ENCODE measurements at places on chromosomes 4 and X.

- DNase-seq = no peak
Measured at GRCh38 chrX:17859609-17860178, 1.4 kb downstream of the RAI2 start.

DNA sequence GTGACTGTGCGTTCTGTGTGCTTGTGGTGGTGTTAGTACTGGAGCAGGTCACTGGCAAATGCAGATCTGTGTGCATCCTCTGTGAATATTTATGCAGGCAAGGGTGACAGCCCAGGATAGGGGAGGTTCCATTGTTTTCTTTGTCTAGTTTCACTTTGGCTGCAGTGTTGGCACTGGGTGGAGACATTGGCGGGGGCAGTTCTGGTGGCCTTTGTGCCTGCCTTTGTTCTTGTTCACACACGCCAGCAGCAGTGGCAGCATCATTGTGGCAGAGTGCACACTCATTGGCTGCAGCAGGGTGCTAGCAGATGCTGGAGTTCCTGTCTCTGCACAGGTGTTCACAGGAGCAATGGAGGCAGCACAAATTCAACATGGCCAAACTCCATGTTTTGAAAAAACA, 495.3 kb downstream of the UBE2NL start:
- no peak for DNase-seq

DNA sequence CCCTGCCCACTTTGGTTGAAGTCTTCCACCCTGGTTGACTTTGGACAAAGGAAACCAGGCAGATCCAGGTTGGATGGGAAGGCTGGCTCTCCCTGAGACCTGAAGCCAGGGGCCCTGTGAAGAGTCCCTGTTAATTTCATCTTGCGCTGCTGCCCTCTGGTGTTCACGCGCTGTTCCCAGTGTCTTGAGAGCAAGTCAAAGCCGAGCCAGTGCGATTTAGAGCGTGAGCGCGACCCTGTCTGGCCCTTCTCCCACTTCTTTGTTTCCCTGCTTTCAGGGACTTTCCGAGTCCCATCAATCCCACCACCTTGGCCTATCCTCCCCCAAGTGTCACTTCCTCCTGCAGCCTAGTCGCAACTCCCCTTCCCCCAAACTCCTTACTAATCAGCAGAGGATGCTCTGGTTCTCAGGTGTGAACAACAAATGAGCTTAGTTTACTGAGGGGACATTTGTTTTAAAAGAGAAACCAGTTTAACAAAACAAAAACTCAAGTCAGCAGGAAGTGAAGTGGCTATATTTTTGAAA, 25.8 kb upstream of the CHRNA9 start:
- peak; percentile 90 for DNase-seq

- DNase-seq = no peak
Measured at GRCh38 chr4:61198686-61199085, 1.4 kb upstream of the ADGRL3 start.

DNA sequence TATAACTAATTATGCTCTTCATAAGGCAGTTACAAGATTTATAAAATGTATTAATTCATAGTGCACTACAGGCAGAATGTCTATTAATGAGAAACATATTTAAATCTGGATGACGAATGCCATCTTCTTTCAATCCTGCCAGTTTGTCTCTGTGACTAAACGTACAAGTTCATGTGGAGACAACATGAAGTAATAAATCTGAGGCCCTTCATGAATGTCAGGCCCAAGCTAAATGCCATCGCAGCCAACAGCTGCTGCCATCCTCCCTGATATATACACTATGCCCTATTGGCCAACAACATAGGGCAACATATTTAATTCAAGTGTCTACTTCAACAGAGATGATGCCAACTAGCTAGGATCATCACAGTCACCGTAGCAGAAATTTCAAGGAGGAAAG, 43.7 kb downstream of the TSPAN5 start:
- no peak for DNase-seq

- DNase-seq = no peak
Measured at GRCh38 chr4:1086011-1086410, 27.4 kb downstream of the RNF212 start.

DNA sequence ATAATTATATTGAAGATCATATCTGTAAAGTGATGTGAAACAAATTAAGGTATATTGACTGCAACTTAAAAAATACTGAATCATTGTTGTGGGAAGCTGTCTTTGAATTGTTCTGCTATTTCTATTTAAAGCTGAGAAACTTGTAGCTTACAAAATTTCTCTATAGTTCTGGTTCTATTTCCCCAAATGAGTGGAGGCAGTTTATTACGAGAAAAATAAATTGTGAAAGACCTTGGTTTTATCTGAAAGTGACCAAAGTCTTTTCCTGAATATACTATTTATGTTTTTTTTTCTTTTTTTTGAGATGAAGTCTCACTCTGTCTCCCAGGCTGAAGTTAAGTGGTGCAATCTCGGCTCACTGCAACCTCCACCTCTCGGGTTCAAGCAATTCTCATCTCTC, 165.4 kb downstream of the SH3BGRL start:
- DNase-seq = no peak

- no peak for DNase-seq
Measured at GRCh38 chr4:87375719-87376291, 15.2 kb downstream of the HSD17B11 start.

DNA sequence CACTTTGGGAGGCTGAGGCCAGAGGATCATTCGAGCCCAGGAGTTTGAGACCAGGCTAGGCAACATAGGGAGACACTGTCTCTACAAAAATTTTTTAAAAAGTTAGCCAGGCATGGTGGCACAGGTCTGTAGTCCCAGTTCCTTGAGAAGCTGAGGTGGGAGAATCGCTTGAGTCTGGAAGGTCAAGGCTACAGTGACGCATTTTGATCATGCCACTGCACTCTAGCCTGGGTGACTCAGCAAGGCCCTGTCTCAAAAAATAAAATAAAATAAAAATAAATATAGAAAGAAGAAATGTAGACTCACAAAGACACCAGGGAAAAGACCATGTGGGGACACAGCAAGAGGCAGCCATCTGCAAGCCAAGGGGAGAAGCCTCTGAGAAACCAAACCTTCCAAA, 42.3 kb upstream of the SLC7A3 start:
- no peak for DNase-seq

- no peak for DNase-seq
Measured at GRCh38 chrX:135981010-135981409, 4.2 kb upstream of the SLC9A6 start.

DNA sequence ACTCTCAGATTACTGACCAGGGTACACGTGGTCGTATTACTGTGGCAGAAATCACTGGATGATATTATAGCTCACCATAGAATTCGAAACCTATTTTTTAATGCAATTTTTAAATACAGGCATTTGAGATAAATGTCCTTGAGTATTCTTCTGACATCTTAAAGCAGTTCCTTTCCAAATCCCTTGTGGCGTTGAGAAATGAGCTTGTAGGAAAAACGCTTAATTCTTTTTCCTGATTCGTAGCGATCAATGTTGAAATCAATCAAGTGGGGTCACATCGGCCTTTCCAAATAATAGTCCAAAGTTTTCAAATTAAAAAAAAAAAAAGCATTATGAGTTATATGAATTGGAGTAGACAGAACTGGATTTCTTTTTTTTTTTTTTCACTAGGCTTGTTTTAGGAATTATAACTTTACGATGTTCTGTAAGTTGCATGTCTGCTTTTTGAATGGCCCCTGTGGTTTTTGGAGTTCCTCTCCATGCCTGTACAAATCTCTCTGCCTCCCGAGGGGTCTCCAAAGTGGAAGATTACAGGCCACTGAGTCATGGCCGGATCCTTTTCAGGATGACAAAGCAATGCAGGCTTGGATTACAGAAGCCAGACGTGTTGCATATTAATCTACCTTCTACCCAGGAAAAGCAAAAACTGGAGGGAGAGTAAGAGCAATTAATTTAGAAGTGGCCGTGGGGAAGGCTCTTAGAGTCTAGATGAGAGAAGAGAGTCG, 226.1 kb downstream of the SHOX start:
- no peak for DNase-seq

GRCh38 chr4:40736910-40737309, 12.8 kb upstream of the NSUN7 start:
- no peak for DNase-seq

- no peak for DNase-seq
Measured at GRCh38 chr4:3830774-3831528, 64.8 kb downstream of the ADRA2C start.

- no peak for DNase-seq
Measured at GRCh38 chr4:102601586-102602227, 100.5 kb downstream of the NFKB1 start.

DNA sequence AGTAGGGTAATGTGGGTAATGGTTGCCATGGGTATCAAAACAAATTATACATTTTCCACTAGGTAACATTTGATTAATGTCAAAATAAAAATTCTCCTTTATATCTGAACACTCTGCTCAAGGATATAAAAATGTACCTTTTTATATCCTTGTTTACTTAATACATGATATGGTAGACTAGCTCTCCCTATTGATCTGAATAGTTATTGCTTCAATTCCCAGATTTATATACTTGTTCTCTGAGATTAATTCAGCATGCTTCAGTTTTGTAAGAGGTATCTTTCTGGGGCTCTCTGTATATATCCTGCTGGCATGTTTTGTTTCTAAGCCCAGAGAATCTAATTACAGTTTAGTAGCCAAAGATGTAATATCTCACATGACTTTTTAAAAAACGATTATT, 169.7 kb downstream of the NPNT start:
- no peak for DNase-seq

- DNase-seq = no peak
Measured at GRCh38 chrX:24988314-24988713, 27.5 kb downstream of the ARX start.

DNA sequence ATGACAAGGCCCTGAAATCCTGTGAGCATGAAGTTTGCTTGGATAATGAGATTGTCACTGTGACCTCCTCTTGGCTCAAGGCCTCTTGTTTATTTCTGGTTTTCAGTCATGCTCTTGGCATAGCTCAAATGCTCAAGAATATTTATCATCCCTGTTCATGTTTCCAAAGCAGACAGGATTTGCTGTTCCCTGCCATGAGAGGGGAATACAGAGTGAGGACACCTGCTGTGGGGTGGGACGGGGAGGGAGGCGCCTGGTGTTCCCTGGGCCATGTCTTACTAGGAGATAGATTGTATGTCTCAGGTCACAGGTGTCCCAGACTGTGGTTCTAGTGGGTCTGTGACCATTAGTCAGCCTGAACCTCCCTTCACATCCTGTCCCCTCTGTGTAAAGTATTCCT, 34.9 kb upstream of the SH3RF1 start:
- no peak for DNase-seq

DNA sequence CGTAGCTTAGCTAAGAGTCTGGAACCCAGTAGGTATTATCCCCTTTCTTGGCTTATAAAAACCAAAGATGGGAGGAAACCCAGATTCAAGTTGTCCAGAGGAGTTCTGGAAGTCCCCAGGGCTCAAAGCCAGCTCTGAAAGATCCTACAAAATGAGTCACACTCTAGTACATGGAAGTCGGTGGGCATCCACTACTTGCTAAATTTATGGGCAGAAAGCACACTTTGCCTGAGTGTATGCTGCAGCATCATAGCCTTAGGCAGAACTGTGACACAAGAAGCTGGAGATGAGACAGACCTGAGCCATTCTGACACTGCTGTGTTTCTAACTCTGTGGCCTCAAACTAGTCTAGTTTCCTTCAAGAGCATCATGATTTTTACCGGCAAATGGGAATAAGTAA, 429.3 kb downstream of the AFF2 start:
- DNase-seq = no peak

GRCh38 chr4:176413171-176413570, 93.4 kb downstream of the SPCS3 start:
- DNase-seq = no peak

GRCh38 chrX:36534900-36535299, 473.3 kb upstream of the FAM47C start:
- no peak for DNase-seq

GRCh38 chrX:96978906-96979305, 95.2 kb downstream of the RPA4 start:
- no peak for DNase-seq

GRCh38 chrX:82362550-82362949, 1145.5 kb upstream of the POU3F4 start:
- no peak for DNase-seq

GRCh38 chr4:107757864-107758476, 37.9 kb upstream of the PAPSS1 start:
- no peak for DNase-seq

DNA sequence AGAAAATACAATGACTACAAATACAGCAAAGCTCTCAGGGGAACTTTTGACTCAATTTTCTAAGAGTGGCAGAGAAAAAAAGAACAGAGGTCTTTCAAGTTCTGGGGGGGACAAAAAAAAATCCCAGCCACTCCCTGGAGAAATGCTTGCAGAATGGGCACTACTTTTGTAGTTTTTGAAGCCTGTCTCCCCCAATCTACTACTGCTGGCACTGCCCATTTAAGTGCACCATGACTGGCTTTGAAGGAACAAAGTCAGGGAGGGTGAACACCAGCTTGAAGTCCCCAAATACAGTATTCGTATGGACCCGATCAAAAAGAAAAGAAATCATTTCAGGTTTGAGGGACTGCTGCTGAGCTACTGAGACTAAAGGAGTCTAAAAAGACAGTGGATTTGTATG, 1824.4 kb downstream of the ARAP2 start:
- DNase-seq = no peak

- DNase-seq = no peak
Measured at GRCh38 chrX:10875995-10876394, 235.1 kb upstream of the HCCS start.

DNA sequence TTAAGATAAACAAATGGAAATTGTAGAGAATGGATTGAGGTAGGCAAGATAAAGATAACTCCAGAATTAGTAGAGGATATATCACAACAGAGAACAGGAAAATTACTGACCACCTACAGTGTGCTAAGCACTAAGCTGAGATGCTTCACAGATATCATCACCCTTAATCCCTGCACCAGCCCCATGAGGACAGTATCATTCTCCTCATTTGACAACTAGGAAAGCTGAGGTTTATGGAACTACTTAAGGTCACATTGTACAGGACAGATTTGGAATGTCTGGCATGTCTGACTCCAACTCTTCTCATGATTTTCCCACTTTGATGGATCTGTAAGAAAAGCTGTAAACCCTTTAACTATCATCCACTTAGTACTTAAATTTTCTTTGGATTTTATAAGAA, 95.5 kb downstream of the CASK start:
- no peak for DNase-seq

DNA sequence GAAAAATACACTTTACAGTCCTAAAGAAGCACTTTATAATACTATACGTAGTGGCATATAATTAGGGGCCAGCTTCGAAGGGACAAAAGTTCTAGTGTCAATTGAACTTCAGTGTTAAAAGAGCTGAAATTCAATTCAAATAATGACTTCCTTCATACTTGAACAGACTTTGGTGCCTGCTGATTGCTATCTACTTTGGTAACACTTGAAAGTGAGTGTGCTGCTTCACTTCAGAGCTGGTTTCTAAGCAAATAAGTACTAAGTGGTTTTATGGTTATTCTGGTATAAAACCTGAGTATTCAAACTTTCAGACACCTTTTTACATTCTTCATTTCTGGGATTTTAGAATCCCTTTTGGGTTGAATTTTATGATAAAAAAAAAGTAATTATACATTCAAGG, 107.0 kb downstream of the SLC4A4 start:
- no peak for DNase-seq
